GM18507 (cell line): ENCODE measurements at places on chromosomes 12 and 14.

- DNase-seq: no peak
Measured at GRCh38 chr12:105342464-105342863, 12.0 kb downstream of the C12orf75 start.

GRCh38 chr14:103879570-103880347 lies 32.4 kb upstream of the PPP1R13B start:
- DNase-seq: no peak

DNA sequence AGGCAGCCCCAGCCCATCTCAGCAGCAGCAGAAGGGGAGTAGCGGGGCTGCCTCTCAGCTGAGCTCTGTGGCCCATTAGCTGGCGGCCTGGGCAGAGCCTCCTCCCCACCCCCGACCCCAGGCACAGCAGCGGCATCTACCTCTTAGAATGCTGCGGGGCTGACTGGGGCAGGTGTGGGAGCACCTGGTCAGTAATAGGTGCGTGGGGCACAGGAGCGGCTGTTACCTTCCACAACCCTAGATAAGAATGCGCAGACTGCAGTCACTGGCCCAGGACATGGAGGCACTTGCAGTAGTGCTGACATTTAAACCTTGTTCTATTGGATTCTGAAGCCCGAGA lies 35.6 kb downstream of the SYNE3 start:
- no peak for DNase-seq

GRCh38 chr14:79758985-79759384 lies 452.3 kb downstream of the DIO2 start:
- no peak for DNase-seq

DNA sequence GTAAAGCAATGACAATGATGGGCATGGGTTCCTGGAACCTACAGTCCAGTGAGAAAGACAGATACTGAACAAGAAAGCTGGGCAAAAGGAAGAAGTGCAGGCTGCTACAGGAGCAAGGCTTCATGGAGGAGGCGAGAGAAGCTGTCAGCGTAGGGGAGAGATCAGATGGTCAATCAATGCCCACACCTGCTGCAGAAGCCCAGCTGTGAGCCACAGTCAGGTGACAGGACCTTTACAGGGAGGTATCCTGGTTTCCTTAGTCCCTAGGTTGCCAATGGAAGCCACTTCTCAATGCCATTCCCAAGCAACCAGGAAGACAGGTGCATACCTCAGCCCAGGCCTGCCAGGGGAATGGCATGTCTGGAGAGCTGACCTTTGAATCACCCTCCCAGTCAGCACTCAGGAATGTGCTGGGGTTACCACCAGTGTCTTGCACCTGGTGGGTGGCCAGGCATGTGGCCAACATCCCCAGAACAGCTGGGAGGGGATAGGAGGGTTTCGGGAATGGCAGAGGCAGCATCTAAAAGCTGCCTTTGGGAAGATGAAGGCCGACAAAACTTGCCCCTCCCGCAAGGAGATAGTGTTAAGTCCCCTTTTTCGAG lies 170.3 kb downstream of the TTC7B start:
- no peak for DNase-seq
